ENCODE measurements at places on chromosomes 16 and 17. TPM values are rescaled to one million over a fixed set of nuclear protein-coding genes. Genes with fewer than 3 reads are reported as not detected.

DNA sequence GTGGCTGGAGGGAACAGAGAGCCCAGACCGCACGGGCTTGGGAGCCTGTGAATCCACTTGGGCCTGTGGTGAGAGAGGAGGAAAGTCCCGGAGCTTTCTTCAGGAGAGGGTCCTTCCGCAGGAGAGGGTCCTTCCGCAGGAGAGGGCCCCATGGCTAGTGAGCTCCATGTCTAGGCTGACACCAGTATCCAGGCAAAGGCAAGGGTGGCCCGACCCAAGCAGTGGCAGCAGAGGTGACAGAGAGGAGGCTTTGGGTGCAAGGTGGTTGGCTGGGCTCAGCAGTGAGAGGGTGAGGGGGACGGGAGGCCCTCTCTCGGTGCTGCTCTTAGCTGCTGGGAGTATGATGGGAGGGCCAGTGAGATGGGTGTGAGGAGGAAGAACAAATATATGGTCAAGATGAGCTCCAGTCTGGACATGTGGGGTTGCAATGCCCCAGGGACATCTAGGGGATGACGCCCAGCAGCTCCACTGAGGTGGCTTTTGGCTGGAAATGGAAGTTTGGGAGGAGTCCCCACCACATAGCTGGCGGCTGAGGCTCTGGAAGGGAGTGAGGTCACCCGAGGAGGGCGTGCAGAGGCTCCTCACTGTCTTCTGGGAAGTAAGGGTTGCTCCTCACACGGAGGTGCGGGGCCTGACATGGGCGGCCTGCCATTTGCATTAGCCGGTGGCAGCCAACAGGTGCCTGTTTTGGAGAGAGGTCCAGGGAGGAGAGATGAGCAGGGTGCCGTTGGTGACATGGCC is 2.3 kb upstream of the HSD3B7 start:
- H3K4me3 ChIP-seq, result no peak overlapping the region
- H3K36me3 ChIP-seq, result peaks cover 24% of the 10 kb centered on the region
- no peaks in the 10 kb centered on the region for H3K27me3 ChIP-seq
- no peaks in the 10 kb centered on the region for H3K4me1 ChIP-seq

GRCh38 chr17:58337210-58337599 is 8.6 kb upstream of the TSPOAP1 start:
- no peaks in the 10 kb centered on the region for H3K27me3 ChIP-seq
- DNase-seq, result no peak
- H3K27ac ChIP-seq, result peak overlapping the region; percentile 80
- H3K4me1 ChIP-seq, result no peaks in the 10 kb centered on the region
- no peak overlapping the region for H3K4me3 ChIP-seq

DNA sequence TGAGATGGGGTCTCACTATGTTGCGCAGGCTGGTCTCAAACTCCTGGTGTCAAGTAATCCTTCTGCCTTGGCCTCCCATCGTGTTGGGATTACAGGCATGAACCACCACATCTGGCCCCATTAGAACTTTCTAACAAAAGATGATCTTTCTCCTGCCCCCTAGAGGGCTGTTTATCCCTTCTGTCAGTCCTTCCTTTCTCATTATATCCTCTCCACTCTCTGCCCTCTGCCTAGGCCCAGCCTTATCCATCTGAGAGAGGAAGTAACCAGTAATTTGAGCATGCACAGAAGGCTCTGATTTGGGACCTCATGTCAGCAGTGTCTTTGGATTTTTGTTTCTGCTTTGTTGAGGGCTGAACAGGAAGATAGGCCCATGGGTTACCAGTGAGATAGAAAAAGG is 4.4 kb upstream of the DHX40 start:
- peaks cover 3% of the 10 kb centered on the region for H3K4me1 ChIP-seq
- H3K36me3 ChIP-seq, result no peaks in the 10 kb centered on the region
- H3K4me3 ChIP-seq, result no peak overlapping the region
- no peak for DNase-seq
- H3K27ac ChIP-seq, result no peak overlapping the region
- H3K27me3 ChIP-seq, result no peaks in the 10 kb centered on the region

DNA sequence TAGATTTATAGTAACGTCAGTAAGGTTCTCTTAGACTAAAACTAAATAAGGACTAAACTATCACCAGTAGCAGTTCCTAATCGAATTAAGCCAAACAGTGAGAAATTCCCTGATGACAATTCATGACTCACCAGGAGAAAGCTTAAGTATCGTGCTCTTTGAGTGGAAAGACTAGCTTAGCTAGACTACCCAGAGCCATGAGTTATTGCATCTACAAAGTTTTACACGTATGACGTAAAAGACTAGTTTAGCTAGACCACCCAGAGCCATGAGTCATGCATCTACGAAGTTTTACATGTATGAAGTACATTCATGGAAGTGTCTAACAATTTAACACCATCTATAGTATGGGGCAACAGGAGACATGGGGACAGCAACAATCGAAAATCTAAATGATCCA is 36.6 kb downstream of the UBE2G1 start:
- H3K4me1 ChIP-seq, result peaks cover 4% of the 10 kb centered on the region

DNA sequence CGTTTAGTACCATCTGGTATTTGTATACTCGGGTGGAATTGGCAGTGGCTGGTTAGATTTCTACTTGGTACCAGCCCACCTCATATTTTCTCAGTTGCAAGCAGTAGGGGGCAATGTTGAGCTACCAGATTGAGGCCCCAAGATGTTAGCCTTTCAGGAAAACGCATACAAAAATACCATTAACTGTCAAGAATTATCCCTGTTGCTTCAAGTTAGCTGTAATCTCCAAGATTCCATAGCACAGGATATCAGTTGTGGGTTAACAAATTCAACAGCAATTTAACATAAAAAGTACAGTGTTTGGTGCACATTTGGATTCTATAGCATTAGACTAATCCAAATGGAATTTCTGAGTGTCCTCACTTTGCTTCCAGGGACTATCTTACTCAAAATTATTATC is 188.2 kb downstream of the FTO start:
- no peaks in the 10 kb centered on the region for H3K4me1 ChIP-seq
- H3K27me3 ChIP-seq, result no peaks in the 10 kb centered on the region
- H3K36me3 ChIP-seq, result no peaks in the 10 kb centered on the region
- no peak overlapping the region for H3K27ac ChIP-seq
- no peak for DNase-seq

GRCh38 chr17:66337268-66337667 is 34.9 kb downstream of the PRKCA start:
- peaks cover 32% of the 10 kb centered on the region for H3K4me1 ChIP-seq
- no peaks in the 10 kb centered on the region for H3K27me3 ChIP-seq
- no peak overlapping the region for H3K27ac ChIP-seq
- no peaks in the 10 kb centered on the region for H3K36me3 ChIP-seq
- no peak overlapping the region for H3K4me3 ChIP-seq

GRCh38 chr17:37373530-37374159 is 2.1 kb upstream of the C17orf78 start:
- no peak overlapping the region for H3K27ac ChIP-seq
- no peaks in the 10 kb centered on the region for H3K27me3 ChIP-seq
- no peak overlapping the region for H3K4me3 ChIP-seq
- no peaks in the 10 kb centered on the region for H3K36me3 ChIP-seq
- H3K4me1 ChIP-seq, result no peaks in the 10 kb centered on the region

GRCh38 chr17:9645851-9646545 is 681 bp downstream of the USP43 start:
- H3K36me3 ChIP-seq, result no peaks in the 10 kb centered on the region
- H3K27me3 ChIP-seq, result no peaks in the 10 kb centered on the region
- peaks cover 4% of the 10 kb centered on the region for H3K4me1 ChIP-seq
- peak; percentile 75 for DNase-seq
- peak overlapping the region; percentile 60 for H3K4me3 ChIP-seq
- peak overlapping the region; percentile 89 for H3K27ac ChIP-seq

GRCh38 chr16:8589057-8589899 is 1.0 kb downstream of the TMEM114 start:
- H3K4me1 ChIP-seq, result peaks cover 6% of the 10 kb centered on the region
- H3K27ac ChIP-seq, result no peak overlapping the region

GRCh38 chr17:80805032-80805751 is 186.4 kb upstream of the CHMP6 start:
- no peak for DNase-seq
- no peaks in the 10 kb centered on the region for H3K36me3 ChIP-seq
- no peak overlapping the region for H3K4me3 ChIP-seq
- no peak overlapping the region for H3K27ac ChIP-seq
- no peaks in the 10 kb centered on the region for H3K4me1 ChIP-seq

DNA sequence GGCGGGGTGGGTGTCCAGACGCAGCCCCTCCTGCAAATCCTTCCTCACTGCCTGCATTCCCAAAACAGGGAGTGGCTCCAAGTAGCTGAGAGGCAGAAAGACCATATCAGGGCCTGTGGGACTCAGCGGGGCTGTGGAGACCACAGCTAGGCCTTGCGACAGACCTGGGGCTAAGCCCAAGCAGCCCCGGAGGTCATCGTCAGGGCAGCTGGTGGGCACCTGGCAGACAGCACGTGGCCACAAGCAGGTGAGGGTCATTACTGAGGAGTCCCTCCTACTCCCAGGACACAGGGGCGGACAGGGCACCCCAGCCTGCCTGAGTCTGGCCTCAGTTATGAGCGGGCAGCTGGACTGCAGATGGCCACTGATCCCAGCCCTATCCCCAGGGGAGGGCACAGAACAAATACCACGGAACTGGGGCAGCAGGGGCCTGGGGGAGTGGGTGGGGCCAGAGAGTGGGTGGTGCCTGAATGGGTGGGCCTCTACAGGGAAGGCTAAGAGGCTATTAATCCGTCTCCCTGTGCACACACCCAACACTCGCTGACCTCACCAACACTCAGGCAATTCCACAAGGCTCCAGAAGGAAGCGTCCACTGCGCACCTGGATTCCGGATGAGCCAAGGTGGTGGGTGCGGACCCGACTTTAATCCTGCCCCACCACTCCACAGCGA is 8.5 kb downstream of the HS3ST6 start:
- H3K4me1 ChIP-seq, result peaks cover 4% of the 10 kb centered on the region
- no peak overlapping the region for H3K4me3 ChIP-seq
- DNase-seq, result peak; percentile 56
- H3K27me3 ChIP-seq, result no peaks in the 10 kb centered on the region

DNA sequence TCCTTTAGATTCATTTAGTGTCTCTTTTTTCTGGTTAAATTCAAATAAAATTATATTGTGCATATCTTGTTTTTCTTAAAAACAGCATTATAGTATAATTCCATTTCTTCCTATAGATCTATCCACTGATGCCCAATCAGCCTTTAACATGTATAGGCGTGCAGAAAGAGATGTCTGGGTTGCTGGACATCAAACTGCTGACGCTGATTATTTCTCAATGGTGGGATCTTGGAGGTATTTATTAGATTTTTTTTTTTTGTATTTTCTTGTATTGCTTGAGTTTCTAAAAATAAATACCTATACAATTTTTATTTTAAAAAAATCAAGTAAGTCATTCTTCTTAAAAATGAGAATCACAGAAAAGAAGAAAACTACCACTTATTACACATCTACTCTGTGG is 50.9 kb downstream of the COG7 start:
- no peaks in the 10 kb centered on the region for H3K36me3 ChIP-seq
- no peaks in the 10 kb centered on the region for H3K27me3 ChIP-seq
- H3K4me3 ChIP-seq, result no peak overlapping the region
- H3K27ac ChIP-seq, result peak overlapping the region; percentile 30
- DNase-seq, result no peak
- H3K4me1 ChIP-seq, result peaks cover 14% of the 10 kb centered on the region

DNA sequence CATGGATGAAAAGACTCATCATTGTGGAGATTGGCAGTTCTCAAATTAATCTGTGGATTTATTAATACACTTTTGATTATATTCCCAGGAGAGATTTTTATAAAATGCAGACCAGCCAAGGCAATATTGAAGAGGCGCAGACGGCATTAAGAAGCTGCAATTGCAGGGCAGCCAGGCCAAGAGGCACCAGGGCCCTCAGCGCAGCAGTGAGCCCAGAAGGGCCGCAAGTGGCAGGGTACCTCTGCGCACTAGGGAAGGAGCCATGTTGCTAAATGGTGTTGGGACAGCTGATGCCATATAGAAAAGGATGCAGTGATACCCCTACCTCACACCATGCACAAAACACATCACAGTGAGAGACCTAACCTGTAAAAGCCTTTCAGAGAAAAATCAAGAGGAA is 36.6 kb upstream of the CHMP6 start:
- H3K27me3 ChIP-seq, result no peaks in the 10 kb centered on the region
- no peaks in the 10 kb centered on the region for H3K4me1 ChIP-seq
- no peak for DNase-seq
- no peak overlapping the region for H3K4me3 ChIP-seq

NOXO1 gene
- polyA plus RNA-seq, result 1.6 TPM

HSD11B2 gene
- polyA plus RNA-seq, result 11.3 TPM

PLXDC1 gene
- 4.0 TPM for polyA plus RNA-seq

HOXB9 gene
- not detected for polyA plus RNA-seq

TBC1D3K gene
- polyA plus RNA-seq, result not detected

SLC6A2 gene
- 0.52 TPM for polyA plus RNA-seq

TMED6 gene
- 5.2 TPM for polyA plus RNA-seq

UBFD1 gene
- 8.7 TPM for polyA plus RNA-seq

HS3ST2 gene
- polyA plus RNA-seq, result 0.38 TPM

All from pancreas (tissue), 10 donors.